CD4-positive, alpha-beta T cell treated with Interferon gamma for 1 hour (primary cell): ENCODE measurements at places on chromosomes 1 and 21.

DNA sequence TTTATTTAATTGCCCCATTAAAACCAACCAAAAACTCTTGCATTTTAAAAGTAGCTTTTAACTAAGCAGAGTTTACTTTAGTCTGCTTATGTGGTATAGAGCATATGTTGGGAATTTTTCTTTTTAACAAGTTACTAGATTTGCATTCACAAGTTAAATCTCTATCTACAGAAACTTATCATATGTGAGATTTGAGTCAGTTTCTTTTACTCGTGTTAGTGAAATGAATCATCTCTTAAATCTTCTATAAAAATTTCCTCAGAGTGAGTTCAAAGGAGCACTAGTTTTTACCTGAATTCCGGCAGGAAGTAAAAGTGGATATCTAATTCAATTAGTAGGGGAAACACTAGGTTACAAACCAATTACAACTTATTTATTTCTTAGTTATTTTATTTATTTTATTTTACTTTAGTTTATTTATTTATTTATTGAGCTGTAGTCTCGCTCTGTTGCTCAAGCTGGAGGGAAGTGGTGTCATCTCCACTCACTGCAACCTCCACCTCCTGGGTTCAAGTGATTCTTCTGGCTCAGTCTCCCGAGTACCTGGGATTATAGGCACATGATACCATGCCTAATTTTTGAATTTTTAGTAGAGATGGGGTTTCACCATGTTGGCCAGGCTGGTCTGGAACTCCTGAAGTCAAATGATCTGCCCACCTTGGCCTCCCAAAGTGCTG, 1609.6 kb upstream of the B3GALT2 start:
- DNase-seq: no peak

- DNase-seq: peak; percentile 19
Observed at GRCh38 chr1:34867415-34867814, 7.9 kb upstream of the SMIM12 start.

DNA sequence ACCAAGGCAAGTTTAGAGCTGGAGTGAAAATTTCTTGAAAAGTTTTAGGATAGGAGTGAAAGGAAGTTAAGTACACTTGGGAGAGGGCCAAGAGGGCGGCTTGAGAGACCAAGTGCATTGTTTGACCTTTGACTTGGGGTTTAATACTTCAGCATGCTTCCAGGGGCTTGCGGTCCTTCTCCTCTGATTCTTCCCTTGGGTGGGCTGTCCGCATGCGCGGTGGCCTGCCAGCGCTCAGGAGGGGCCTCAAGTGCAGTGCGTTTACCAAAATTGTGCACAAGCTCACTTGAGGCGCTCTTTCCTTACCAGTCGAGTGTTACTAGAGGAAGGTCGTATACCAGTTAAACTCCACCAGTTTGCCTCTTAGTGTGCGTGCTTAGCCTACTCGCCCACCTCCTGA, 91.3 kb upstream of the LYST start:
- no peak for DNase-seq

- DNase-seq: no peak
Observed at GRCh38 chr21:45828580-45829570, 152.7 kb upstream of the COL6A1 start.

DNA sequence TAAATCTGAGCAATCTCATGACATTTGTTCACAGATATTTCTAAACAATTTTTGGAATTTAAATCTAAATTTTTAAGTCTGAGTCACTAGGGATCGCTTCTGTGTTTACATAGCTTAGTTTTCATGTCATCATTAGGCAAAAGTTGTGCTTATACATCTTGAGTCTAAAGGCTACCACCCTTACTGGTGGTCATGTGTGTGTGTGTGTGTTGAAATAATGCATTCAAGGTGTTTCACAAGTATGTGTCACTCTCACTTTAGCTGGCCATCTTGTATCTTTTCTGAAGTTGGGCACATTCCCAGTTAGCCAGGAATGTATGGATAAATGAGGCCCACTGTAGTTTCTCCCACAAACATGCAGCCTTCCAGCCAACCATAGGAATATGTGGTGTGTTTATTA, 1162.5 kb upstream of the PRMT6 start:
- no peak for DNase-seq

GRCh38 chr1:92483610-92484471, 2.9 kb downstream of the GFI1 start:
- peak; percentile 15 for DNase-seq

- no peak for DNase-seq
Observed at GRCh38 chr1:28811369-28811765, 603 bp upstream of the OPRD1 start.

GRCh38 chr1:155858800-155859233, 550 bp upstream of the SYT11 start:
- DNase-seq: peak; percentile 17

GRCh38 chr1:176469450-176470010, 6.6 kb downstream of the PAPPA2 start:
- no peak for DNase-seq

DNA sequence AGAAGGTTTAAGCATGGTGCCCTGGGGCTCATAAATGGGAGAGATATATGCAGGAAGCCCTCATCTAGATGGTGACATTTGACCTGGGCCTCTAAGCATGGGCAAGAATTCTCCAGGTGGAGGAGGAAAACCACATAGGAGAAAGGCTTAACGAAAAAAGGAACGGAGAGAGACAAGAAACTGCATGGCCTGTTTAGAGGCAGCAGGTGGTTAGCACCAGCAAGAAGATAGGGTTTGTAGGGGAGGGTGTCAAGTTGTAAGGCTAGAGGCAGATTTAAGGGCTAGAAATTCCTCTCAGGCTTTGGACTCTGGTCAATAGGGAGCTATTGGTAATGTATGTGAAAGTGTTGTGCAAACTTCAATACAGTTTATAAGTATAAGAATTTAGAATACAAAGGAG, 8.2 kb upstream of the MAPKAPK2 start:
- DNase-seq: no peak

- no peak for DNase-seq
Observed at GRCh38 chr1:183310753-183311479, 107.3 kb downstream of the NMNAT2 start.

GRCh38 chr1:72434070-72434469, 151.7 kb upstream of the NEGR1 start:
- no peak for DNase-seq

- no peak for DNase-seq
Observed at GRCh38 chr1:58487002-58487401, 59.5 kb downstream of the OMA1 start.

GRCh38 chr1:33741749-33742148, 122.1 kb upstream of the HMGB4 start:
- no peak for DNase-seq

DNA sequence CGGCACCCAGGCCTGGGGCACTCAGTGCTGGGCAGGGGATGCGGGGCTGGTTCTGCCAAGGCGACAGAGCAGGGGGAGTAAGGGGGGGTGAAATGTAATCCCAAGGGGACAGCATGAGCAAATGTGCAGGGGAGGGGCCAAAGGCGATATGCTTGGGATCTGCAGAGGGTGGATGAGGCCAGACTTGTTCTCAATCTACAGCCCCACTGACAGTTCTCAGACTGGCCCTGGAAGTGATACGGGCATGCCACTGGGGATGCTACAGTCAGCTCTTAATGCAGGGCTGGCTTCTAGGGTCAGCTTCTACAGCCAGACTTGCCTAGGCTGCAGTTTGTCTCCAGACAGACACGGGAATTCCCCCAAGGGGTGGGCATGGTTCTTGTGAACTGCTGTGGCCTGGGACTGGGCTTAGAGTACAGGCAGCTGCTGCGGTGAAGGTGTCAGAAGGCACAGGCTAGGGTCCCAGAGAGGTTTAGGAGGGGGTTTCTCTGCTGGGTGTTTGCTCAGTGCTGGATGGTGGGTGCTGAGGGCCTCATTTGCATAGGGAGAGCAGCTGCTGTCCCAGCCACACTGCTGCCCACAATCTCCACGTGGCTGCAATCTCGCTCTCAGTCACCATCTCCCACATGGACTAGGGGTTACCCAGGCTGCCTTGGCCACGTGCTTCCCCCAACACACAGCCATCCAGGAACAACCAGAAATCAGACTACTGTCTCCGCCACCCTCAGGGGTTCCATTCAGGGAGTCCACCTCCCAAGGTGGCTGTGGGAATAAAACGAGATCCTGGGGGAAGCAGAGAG, 190.1 kb downstream of the HIVEP3 start:
- peak; percentile 83 for DNase-seq

DNA sequence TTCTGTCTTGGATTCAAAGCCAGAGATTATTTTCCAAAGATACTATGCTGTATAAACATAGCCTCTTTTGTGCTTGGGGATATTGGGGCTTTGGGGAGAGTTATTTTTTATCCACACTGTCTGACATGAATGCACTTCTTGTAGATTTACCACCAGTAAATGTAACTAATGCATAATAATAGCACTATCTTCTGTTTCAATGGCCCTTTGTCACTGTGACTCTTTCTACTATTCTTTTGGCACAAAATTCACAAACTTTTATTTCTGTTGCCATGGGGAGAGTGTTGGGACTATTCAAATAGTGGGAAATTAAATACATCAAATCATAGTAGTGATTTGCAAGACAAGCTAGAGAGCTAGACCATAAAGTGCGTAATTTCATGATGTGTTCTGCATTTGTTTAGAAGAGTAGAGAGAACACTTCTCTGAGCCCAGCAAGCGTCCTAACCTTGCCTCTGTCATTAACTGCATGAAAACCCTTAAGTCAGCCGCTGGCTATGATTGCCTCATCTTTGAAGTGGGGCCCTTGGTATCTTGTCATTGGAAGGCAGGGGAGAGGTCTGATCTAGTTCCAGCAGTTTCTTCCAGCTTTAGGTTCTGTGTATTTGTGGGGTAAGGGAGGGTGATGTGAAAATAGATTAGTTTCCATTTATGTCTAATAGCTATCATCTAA, 154.4 kb downstream of the HHAT start:
- no peak for DNase-seq

GRCh38 chr1:89041119-89041641, 18.5 kb upstream of the GBP3 start:
- DNase-seq: no peak

DNA sequence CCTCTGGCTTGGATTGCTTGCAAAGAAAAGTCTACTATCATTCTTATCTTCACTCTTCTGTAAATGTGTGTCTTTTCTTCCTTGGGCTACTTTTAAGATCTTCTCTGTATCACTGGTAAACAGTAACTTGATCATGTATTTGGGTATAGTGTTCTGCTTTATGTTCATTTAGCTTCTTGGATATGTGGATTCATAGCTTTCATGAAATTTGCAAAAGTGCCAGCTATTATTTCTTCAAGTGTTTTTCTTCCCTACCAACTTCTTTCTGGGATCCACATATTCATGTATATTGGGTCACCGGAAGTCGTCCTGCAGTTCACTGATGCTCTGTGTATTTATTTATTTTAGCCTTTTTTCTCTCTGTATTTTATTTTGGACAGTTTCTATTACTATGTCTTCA, 11.3 kb downstream of the SYNJ1 start:
- DNase-seq: no peak

GRCh38 chr1:196659471-196659870, 7.6 kb downstream of the CFH start:
- no peak for DNase-seq

DNA sequence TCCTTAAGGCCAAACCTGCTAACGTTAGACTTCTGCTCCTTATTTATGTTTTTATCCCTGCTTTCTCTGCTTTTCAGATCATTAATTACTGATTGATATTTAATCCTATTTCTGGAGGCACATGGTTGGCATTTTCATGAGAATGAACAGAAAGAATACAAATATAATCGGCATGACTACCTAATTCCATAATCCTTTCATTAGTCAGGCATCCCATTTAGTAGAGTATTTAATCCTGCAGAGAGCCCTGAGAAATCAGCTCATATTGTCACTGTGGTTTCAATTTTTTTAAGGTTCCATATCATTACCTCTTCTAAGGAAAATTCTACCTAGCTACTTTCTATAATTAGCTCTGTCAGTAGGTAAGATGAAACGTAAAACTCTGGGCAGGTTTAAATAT, 238.8 kb downstream of the NCAM2 start:
- DNase-seq: no peak
